ENCODE measurements at places on chromosomes 13 and 19.

DNA sequence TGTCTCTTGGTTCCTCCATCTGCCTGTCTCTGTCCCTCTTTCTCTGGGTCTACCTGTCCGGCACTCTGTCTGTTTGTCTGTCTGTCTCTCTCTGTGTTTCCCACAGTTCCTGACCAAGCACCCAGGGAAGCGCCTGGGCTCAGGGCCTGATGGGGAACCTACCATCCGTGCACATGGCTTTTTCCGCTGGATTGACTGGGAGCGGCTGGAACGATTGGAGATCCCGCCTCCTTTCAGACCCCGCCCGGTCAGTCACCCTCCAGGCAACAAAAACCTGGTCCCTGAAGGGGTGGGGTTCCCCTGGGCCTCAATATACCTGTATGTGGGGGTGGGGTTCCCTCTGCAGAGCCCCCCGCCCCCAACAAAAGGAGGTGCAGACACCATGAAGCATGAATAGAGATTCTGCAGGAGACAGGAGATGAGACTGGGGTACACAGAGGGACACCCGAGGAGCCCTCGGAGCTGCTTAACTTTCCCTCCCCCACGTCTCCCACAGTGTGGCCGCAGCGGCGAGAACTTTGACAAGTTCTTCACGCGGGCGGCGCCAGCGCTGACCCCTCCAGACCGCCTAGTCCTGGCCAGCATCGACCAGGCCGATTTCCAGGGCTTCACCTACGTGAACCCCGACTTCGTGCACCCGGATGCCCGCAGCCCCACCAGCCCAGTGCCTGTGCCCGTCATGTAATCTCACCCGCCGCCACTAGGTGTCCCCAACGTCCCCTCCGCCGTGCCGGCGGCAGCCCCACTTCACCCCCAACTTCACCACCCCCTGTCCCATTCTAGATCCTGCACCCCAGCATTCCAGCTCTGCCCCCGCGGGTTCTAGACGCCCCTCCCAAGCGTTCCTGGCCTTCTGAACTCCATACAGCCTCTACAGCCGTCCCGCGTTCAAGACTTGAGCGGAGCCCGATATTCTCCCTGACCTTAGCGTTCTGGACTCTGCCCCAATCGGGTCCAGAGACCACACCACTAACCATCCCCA lies 2.6 kb upstream of the CACNG7 start:
- DNase-seq = peak; percentile 61

DNA sequence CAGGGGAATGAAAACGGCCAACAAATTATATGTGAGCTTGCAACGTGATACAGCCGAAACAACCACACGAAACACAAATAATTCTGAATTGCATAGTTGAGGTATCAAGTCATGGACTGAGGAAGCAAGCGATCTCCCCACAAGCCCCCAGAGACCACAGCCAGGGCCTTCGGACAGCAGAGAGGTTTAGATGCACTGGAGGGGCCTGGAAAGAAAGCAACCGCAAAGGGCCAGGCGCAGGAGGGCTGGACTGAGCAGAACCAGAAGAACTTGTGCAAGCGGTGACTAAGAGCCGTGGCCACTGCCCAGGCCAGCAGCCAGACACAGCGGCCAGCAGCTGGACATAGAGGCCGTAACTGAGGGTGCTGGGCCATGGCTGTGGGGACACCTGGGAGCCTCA lies 131.4 kb downstream of the TNFRSF19 start:
- DNase-seq = no peak

DNA sequence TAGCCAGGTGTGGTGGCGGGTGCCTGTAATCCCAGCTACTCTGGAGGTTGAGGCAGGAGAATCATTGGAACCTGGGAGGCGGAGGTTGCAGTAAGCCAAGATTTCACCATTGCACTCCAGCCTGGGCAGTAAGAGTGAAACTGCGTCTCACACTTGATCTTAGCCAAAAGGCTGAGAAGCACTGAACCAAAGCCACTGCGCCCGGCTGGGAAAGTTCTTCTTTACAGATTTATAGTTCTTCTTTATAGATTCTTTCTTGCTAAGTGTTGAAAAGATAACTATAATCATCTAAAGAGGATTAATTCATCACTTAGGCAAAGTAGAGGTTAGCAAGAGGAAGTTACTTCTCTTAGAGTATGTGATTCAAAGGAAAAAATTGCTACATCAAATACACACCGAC lies 11.1 kb downstream of the ZNF417 start:
- no peak for DNase-seq

- no peak for DNase-seq
These were observed 44.2 kb downstream of the FOXO1 start for GRCh38 chr13:40622246-40622645.

DNA sequence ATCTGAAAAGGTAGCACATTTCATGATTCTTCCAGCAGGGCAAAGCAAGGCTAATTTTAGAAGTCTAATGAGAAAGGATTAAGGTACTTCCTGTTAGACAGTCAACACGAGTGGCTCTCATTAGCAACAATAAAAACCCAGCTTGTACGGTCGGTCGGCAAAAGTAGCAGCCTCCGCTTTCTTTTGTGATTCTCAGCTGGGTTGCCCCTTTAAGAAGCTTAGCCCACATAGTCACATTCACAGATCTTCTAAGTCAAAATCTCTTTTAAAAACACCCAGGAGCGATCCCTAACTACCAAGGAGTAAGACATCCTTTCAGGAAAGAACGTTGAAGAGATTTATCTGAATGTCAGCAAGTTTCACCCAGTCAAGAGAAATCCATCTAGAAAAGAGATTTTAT lies 684.8 kb downstream of the DIAPH3 start:
- no peak for DNase-seq

- DNase-seq = peak; percentile 9
These were observed 25.3 kb upstream of the OR10H2 start for GRCh38 chr19:15702534-15702930.

- DNase-seq = no peak
These were observed 78.0 kb downstream of the KLF5 start for GRCh38 chr13:73136776-73137175.

DNA sequence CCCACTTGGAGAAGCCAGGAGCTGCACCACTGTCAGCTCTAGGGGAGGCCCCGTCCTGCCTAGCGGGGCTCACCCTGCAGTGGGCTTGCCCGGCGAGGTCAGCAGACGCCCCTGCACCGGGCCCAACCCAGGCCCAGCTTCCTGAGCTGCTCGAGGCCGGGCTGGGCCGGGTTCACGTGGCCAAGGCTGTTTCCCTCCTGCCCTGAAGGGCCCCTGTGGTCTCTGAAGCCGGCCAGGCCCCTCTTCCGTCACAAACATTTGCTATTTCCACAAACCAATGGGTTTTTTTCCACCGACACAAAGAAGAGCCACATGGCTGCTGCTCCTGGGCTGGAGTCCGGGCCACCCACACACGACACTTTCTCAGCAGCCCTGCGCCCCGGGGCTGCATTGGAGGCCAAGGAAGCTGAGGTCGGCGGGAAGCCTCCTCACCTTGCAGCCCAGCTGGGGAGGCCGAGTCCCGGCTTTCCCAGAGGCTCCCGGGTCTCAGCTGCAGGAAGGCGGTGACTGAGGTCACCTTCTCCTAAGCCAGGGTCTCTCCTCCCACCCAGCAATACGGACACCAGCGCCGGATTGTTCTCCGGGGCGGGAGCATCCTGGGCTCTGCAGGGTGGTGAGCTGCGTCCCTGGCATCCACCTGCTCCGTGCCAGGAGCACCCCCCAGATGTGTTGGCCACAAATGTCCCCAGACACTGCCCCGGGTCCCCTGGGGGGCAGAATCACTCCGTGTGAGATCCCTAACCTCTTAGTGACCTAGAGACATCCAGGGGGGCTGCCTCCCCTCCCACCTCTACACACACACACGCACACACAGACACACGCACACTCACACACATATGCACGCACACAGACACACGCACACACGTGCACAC lies 80.5 kb downstream of the GADD45B start:
- no peak for DNase-seq

GRCh38 chr19:1999856-2000515 lies 15.5 kb downstream of the BTBD2 start:
- DNase-seq = no peak

GRCh38 chr19:42246143-42246921 lies 3.9 kb upstream of the GSK3A start:
- DNase-seq = no peak

DNA sequence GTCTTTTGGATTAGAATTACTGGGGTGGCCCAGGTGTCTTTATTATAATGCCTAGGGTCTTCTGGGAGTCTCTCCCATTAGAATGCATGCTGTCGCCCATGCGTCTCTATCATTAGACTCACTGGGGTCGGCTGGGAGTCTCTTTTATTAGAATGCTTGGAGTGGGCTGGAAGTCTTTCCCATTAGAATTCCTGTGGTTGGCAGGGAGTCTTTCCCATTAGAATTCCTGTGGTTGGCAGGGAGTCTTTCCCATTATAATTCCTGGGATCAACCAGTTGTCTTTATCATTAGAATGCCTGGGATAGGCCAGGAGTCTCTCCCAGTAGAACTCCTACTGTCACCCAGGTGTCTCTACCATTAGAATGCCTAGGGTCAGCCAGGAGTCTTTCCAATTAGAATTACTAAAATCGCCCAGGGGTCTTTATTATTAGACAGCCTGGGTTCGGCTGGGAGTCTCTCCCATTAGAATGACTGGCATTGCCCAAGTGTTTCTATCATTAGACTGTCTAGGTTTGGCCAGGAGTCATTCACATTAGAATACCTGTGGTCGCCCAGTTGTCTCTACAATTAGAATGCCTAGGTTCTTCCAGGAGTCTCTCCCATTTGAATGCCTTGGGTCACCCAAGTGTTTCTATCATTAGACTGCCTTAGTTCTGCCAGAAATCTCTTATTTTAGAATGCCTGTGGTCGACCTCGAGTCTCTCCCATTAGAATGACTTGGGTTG lies 1558.5 kb downstream of the UQCRFS1 start:
- no peak for DNase-seq

GRCh38 chr13:43277142-43277541 lies 253.8 kb downstream of the DNAJC15 start:
- no peak for DNase-seq

GRCh38 chr13:24631922-24632321 lies 48.3 kb upstream of the ATP12A start:
- no peak for DNase-seq

DNA sequence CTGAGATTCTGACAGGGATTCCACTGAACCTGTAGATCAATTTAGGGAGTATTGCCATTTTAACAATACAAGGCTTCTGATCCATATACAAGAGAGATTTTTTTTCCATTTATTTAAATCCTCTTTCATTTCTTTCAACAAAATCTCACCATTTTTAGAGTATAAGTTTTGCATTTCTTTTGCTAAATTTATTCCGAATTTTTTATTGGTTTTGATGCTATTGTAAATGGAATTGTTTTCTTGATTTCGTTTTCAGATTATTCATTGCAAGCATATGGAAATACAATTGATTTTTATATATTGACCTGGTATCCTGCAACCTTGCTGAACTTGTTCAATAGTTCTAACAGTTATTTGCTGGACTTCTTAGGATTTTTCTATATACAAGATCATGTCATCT lies 18.4 kb downstream of the LEUTX start:
- DNase-seq = no peak

GRCh38 chr19:12331211-12331941 lies 2.1 kb downstream of the ZNF563 start:
- peak; percentile 1 for DNase-seq

- DNase-seq = peak; percentile 72
These were observed 4.4 kb upstream of the ZNF681 start for GRCh38 chr19:23762884-23763711.

DNA sequence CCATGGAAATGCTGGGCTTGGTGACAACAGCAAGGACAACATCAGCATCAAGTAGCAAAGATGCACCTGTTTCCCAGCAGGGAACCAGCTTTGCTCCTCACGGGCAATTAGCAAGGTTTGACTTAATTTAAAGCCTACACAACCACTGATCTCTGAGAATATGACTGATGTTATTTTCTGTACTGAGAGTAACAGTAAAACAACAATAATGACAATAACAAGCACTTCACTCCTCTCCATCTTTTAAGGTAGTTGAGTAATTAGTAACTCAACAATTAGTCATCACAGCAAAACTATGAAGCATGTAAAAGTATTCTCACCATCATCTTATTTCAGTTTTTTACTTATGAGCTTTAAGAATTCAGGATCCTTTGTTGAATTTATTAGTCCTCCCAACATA lies 37.3 kb downstream of the ENOX1 start:
- DNase-seq = no peak

DNA sequence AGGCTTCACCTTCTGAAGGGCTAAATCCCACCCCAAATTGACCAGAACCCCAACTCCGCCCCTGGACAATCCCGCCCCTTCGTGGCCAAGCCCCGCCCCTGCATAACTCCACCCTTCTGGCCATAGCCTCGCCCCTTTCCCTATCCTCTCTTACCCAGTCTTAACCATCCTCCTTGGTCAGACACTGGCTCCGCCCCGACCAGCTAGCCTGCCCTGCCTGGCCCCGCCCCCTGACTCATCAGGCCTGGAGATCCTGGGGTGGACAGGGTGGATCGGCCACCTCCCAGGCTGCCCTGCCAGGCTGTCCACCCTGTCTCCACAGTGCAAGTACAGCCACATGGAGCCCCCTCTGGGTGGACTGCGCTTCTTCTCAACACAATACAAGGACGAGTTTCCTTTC lies 8.0 kb upstream of the ZNF358 start:
- DNase-seq = peak; percentile 6

GRCh38 chr13:29844441-29844840 lies 6.0 kb downstream of the UBL3 start:
- no peak for DNase-seq
